ENCODE measurements at places on chromosomes 7 and 10.
A peak's percentile ranks its signal among the peaks of the same experiment; 100 is the strongest.

GRCh38 chr10:99965700-99966099 is 44.0 kb downstream of the DNMBP start:
- no peak for DNase-seq
- H3K4me3 ChIP-seq = no peak overlapping the region
- peak overlapping the region; percentile 32 for H3K27ac ChIP-seq
- peaks cover 9% of the 10 kb centered on the region for H3K36me3 ChIP-seq
- no peaks in the 10 kb centered on the region for H3K4me1 ChIP-seq

DNA sequence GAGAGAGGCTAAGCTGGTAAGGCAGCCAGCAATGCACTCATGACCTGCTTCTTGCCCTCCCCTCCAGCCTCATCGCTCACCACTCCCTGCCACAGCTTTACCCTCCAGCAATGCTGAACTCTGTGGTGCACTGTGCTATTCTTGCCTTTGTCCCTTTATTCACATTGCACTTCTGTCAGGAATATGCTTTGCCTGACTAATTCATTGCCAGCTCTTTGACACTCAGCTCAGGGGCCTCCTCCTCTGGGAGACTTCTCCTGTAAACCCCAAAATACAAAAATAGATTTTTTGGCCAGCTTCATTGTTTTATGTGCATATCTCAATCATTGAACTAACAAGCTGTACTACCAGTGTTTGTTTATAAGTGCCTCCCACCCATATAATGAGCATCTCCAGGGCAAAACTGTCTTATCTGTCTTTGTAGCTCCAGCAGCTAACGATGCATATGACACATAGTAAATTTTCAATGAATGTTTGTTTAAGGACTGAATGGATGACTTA is 8.2 kb downstream of the CNNM1 start:
- H3K27ac ChIP-seq = no peak overlapping the region
- H3K4me3 ChIP-seq = no peak overlapping the region
- H3K36me3 ChIP-seq = no peaks in the 10 kb centered on the region
- H3K4me1 ChIP-seq = peaks cover 21% of the 10 kb centered on the region

DNA sequence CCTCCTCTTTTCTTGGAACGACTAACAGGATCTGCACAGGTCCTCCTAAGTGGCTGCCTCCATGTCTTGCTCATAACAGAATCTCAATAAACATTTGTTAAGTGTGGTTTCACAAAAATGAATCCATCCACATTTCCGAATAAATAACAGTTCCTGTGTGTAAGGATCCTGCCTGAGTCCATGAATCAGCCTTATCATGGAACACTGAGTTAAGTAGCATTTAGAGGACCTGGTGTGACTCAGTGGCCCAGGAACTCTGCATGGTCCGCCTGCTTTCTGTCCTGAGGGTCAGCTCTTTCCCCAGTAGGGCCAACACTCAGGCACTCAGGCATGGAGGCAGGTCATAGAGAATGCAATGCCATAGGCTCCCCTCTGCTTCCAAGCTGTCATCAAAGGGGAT is 15.8 kb upstream of the C10orf90 start:
- H3K27ac ChIP-seq = no peak overlapping the region
- H3K27me3 ChIP-seq = no peaks in the 10 kb centered on the region
- no peak for DNase-seq
- H3K4me3 ChIP-seq = no peak overlapping the region
- H3K36me3 ChIP-seq = no peaks in the 10 kb centered on the region
- H3K4me1 ChIP-seq = no peaks in the 10 kb centered on the region

GRCh38 chr7:111138193-111138569 is 47.3 kb downstream of the LRRN3 start:
- H3K27ac ChIP-seq = peak overlapping the region; percentile 75
- H3K36me3 ChIP-seq = no peaks in the 10 kb centered on the region
- H3K27me3 ChIP-seq = no peaks in the 10 kb centered on the region
- peak; percentile 61 for DNase-seq

GRCh38 chr10:110530131-110530831 is 32.6 kb downstream of the DUSP5 start:
- H3K4me3 ChIP-seq = peak overlapping the region; percentile 32
- H3K27ac ChIP-seq = no peak overlapping the region
- peak; percentile 70 for DNase-seq
- H3K36me3 ChIP-seq = no peaks in the 10 kb centered on the region

DNA sequence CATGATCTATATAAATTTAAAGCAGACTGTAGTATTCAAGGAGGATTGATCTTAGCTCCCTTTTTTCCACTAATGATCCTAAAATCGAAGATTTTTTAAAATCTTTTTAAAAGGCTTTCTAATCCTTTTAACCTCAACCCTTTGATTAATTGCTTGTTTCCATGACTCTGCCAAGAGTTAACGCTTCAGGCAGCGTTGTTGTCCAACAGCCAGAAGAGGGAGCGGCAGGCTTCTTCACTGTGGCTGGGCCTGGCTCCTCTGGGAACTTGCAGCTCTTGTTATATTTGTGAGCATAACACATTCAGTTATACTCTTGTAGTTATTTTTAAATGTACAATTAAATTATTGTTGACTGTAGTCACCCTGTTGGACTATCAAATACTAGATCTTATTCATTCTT is 26.3 kb downstream of the CRCP start:
- H3K27me3 ChIP-seq = no peaks in the 10 kb centered on the region
- H3K27ac ChIP-seq = no peak overlapping the region
- no peak overlapping the region for H3K4me3 ChIP-seq
- DNase-seq = peak; percentile 68
- H3K4me1 ChIP-seq = no peaks in the 10 kb centered on the region

- no peak for DNase-seq
- H3K4me3 ChIP-seq = peak overlapping the region; percentile 12
- H3K27ac ChIP-seq = peak overlapping the region; percentile 72
- H3K4me1 ChIP-seq = peaks cover 50% of the 10 kb centered on the region
- H3K27me3 ChIP-seq = no peaks in the 10 kb centered on the region
Observed at GRCh38 chr7:133052826-133053225, 29.1 kb downstream of the CHCHD3 start.

DNA sequence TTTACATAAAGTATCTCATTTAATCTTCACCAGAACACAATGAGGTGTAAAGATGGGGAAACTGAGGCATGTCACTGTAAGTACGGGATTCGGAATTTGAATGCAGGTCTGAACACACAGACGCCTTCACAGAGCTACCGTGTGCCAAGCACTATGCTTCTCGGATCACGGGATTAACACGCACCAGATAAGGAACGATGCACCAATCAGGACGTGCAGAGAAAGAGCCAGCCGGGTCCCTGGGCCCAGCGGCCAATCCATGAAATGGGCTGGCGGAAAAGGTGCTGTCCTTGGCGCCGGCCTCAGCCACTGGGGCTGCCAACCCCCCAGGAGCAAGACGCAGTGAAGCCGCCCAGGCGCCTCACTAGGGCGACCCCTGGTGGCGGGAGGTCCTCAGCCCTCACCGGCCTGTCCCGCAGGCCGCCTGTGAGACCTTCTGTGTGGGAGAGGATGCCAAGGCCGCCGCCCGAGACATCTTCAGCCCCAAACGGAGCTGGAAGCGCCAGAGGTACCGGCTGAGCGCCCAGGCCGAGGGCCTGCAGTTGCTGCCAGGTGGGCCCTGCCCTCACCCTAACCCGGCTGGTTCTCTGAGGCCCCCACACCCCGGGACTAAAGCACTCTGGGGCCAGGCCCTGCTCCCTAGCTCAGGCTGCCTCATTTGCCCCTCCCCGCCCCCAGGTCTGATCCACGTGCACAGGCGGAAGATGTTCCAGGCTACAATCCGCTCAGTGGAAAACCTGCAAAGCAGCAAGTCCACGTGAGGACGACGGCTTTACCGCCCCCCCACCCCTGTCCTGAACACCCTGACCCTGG is 15.6 kb downstream of the ATG9B start:
- no peak overlapping the region for H3K27ac ChIP-seq
- H3K27me3 ChIP-seq = no peaks in the 10 kb centered on the region
- no peak overlapping the region for H3K4me3 ChIP-seq
- H3K4me1 ChIP-seq = peaks cover 9% of the 10 kb centered on the region
- DNase-seq = no peak

Measured in tibial artery (tissue), 4 donors.